ENCODE measurements at places on chromosomes 13 and 19.

GRCh38 chr13:50649211-50649610, 194.3 kb downstream of the DLEU7 start:
- no peak for DNase-seq

GRCh38 chr13:71727662-71728061, 139.3 kb downstream of the DACH1 start:
- DNase-seq = no peak

GRCh38 chr19:28686756-28687155, 526.2 kb downstream of the UQCRFS1 start:
- DNase-seq = no peak

DNA sequence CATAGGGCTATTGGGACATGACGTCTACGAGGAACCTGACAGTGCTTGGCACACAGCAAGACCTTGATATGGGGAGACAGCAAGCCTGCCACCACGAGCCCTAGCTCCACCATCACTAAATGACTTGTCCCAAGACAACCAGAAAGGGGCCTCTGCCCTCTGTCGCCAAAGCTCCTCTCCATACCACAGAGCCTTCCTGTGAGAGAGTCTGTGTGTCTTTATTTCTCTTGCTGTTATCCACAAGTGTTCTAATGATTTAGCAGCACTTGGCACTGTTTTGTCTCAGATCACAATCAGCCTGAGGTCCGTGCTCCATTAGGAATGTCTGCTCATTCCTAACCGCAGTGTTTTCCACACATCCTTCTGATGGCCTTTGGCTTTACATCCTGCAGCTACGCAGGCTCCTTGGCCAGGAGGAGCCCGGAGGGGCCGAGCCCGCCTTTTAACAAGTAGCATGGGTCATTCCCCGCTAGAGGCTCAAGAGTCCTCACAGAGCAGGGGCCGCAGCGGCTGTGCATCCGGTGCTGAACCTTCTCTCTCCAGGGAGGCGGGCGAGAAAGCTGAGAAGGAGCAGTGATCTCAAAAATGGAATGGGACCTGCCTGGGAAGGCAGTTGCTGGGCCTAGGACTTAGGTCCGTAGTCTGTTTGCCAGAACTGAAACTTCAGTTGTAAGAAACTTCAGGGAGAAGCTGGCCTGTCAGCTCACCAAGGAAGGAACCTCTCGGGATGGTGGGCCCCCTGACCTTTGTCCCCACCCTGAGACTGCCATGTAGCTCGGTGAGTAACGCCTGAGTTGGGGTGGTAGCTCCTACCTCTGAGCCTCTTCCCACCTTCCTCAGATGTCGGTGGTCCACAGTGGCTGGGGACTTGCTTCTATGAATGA, 61.1 kb upstream of the HMGB1 start:
- DNase-seq = no peak

- DNase-seq = no peak
Measured at GRCh38 chr19:58047672-58048071, 11.4 kb upstream of the ZNF135 start.

- no peak for DNase-seq
Measured at GRCh38 chr19:7746903-7747884, at the start of gene CD209. Gene CD209 (minus strand): TSS chr19:7747534. CDS start chr19:7747511, 23 bp downstream.

- no peak for DNase-seq
Measured at GRCh38 chr19:50418176-50419021, at the start of gene SPIB. Gene SPIB (plus strand): TSS chr19:50418938. CDS start chr19:50418963, 25 bp downstream.

Data from activated CD4-positive, alpha-beta T cell treated with anti-CD3 and anti-CD28 coated beads for 24 hours (primary cell).